ENCODE measurements at places on chromosomes 1 and 21. TPM values are rescaled to one million over a fixed set of nuclear protein-coding genes. Genes with fewer than 3 reads are reported as not detected.

DNA sequence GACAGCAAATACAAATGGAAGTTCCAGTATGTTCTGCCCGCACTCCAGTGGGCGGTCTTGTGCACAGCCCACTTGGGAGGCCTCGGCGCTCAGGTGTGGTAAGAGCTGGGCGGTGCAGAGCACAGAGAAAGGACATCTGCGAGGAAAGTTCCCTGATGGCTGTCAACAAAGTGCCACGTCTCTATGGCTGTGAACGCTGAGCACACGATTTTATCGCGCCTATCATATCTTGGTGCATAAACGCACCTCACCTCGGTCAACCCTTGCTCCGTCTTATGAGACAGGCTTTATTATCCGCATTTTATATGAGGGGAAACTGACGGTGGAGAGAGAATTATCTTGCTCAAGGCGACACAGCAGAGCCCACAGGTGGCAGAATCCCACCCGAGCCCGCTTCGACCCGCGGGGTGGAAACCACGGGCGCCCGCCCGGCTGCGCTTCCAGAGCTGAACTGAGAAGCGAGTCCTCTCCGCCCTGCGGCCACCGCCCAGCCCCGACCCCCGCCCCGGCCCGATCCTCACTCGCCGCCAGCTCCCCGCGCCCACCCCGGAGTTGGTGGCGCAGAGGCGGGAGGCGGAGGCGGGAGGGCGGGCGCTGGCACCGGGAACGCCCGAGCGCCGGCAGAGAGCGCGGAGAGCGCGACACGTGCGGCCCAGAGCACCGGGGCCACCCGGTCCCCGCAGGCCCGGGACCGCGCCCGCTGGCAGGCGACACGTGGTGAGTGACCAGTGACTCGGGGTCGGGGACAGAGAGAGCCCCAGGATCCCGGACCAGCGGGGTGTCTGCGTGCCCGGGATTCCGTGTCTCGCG is at the start of gene IL12RB2:
Gene IL12RB2 (plus strand): TSS at position 623 of the 810 bp plus-strand sequence. CDS start 12,496 bp downstream, outside the sequence.
- DNase-seq: peak; percentile 17

- no peak for DNase-seq
These were observed 42.2 kb upstream of the GOLT1A start for GRCh38 chr1:204255966-204256365.

DNA sequence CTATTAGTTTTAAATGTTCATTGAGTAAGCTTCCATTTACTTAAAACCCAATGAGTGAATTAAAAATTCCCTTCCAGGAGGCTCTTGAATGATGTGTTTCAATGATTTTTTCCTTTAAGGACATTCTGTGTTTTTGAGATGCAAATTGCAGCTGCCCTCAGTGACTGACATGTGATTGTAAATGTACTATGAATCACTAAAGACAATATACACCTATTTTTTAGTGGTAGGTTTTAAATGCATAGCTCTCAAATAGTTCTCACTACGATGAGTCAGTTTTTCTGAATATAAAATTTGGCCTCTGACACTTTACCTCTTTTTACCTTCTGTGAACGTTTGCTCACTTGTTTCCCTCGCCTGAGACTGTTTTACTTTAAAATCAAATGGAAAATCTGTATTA is 204.7 kb downstream of the BARHL2 start:
- no peak for DNase-seq

The SLAMF6 gene
- not detected for total RNA-seq

- DNase-seq: peak; percentile 5
These were observed at the start of gene CR1 for GRCh38 chr1:207495801-207496792. CR1 (plus strand) TSS chr1:207496157; CDS start chr1:207496268, 111 bp downstream.

DNA sequence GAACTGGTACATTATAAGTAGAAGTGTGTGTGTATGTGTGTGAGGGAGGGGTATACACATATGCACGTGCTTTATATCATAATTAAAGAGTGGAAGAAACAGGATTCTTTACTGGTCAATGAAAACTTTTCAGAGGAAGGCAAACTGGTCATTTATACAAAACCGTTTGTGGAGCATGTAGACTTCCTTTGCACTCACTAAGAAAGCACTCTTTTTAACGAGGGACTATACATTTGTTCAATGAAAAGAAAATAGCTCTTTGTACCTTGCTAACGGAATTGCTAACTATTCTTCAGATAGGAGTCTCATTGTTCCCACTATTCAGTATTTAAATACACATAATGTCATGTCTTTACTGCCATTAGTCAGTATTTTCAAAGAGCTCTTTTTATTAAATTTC is 219.3 kb downstream of the ST6GALNAC3 start:
- DNase-seq: no peak

DNA sequence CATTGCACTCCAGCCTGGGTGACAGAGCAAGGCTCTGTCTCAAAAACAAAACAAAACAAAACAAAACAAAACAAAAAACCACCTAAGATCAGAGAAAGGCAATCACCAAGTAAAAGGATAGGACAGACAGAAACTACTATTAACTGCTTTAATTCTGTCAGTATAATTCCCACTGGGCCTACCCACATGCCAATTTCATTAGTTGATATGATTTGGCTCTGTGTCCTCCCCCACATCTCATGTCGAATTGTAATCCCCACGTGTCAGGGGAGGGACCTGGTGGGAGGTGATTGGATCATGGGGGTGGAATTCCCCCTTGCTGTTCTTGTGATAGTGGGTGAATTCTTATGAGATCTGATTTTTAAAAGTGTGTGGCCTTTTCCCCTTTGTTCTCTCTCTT is 27.2 kb upstream of the CAPZB start:
- DNase-seq: no peak

The OR2M3 gene
- total RNA-seq: not detected

- no peak for DNase-seq
These were observed 281.1 kb downstream of the NCAM2 start for GRCh38 chr21:21279193-21279901.

DNA sequence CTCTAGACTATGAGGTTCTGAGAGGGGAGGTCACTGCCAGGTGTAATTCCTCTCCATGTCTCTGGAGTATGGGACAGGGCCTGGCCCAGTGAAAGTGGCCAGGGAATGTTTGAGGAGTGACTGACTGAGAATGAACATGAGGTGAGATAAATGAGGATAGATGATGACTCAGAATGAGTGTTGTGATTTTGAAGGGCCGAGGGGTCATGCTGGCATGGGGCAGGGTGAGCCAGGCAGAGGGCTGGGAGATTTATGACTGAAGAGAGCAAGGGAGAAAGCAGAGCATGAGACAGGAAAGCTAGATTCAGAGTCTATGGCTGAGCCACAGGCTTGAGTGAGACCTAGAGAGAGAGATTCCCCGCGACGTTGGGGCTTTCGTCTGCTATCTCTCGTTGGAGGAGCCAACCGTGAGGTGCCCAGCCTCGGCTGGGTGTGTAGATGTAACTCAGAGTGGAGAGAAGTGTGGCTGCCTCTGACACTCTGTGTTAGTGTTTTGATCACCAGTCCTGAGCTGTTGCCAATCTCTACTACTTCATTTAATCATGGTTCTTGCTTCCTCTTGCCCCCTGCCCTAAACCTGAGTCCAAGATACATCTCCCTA is 50.1 kb downstream of the FOXD2 start:
- DNase-seq: no peak

DNA sequence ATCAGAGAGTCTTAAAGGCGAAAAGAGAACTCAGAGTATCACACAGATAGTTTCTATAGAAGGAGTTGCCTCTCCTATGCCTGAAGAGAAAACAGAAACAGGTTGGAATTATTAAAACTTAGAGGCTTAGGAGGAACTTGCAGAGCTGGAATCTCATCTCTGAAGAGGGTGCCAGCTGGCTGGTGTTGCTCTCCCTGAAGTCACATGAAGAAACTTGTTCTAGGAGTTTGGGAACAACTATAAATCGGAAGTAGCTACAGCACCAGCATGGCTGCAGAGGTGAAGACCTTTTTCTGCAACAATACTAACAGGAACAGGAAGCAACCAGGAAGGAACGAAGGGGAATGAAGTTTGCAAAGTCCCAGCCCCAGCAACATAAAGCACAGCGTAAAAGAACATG is 35.8 kb downstream of the FMO3 start:
- no peak for DNase-seq

DNA sequence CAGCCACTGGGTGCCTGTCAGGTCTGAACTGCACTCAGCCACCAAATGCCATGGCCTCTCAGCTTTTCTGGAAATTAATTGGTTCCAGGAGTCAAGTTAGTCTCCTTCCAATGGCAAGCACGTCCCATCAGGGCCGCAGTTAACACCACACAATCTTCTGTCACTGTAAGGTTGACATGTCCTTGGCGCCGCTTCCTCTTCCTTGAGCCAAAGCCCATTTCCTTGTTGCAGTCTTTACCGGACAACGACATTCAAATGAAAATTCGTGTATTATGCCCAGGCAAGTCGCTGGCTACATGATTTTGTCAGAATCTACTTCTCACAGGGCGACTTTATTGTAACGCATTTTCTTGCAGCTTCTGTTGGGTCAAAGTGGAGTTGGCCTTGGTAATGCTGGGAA is 430.6 kb upstream of the KAZN start:
- DNase-seq: no peak

The FUCA1 gene
- total RNA-seq: 6.7 TPM

GRCh38 chr1:110639724-110640386 is 33.7 kb upstream of the KCNA2 start:
- DNase-seq: no peak

GRCh38 chr1:206674745-206675175 is 9.9 kb upstream of the MAPKAPK2 start:
- DNase-seq: no peak

GRCh38 chr1:30400507-30400906 is 322.9 kb downstream of the MATN1 start:
- DNase-seq: no peak

DNA sequence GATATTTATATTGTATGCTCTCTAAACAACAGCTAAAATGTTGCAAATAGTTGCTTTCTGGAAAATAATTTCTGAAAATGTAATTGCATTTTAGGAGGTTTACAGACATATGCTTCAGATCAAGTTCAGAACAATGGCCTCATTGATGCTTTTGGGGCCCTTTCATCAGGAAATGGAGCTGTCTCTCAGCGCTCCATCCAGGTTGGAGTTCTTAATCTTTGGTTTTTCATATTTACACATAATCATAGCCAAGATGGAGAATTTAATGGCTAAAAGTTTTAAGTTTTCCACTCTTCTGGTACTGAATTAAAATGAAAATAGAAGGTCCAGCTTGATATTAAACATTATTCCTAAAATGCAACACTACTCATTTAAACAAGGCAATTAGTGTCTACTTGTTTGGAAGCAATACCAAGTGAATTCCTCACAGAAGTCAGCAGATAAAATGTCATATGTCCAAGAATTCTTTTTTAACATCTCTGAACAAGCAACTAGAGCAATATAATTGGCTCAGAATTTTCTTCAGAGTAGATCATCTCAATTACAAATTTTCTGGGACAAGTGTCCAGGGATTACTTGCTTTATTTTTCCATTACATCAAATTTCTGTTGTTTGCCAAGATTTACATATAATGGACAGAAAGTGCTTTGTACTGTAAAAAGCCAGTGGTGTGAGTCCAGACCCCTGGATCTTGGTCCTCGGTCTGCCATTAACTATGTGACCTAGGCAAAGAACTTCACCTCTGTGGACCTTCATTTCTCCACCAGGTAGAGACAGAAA is 22.6 kb downstream of the CLCA1 start:
- no peak for DNase-seq

The COG2 gene
- total RNA-seq: 40.2 TPM

GRCh38 chr1:194705123-194705854 is 1518.9 kb upstream of the B3GALT2 start:
- no peak for DNase-seq

The ATF3 gene
- 12.3 TPM for total RNA-seq

- no peak for DNase-seq
These were observed 122.2 kb downstream of the RUNX1 start for GRCh38 chr21:34926803-34927467.

The PAPPA2 gene
- 0.79 TPM for total RNA-seq

DNA sequence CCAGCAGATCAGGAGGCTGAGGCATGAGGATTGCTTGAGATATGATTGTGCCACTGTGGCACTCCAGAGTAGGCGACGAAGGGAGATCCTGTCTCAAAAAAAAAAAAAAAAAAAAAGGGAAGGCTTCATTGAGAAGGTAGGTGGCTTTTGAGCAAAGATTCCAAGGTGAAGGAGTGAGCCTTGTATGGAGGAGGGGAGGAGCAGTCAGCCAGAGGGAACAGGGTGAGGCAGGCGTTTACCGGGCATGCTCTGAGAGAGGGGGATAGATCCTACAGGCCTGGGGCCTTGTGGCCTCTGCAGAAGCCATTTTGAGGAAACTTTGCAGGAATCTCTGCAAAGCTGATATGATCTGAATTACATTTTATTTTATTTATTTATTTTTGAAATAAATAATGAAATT is 5.1 kb upstream of the HDAC1 start:
- DNase-seq: no peak

The SPRR3 gene
- total RNA-seq: not detected

- DNase-seq: no peak
These were observed 96.0 kb downstream of the GRIK1 start for GRCh38 chr21:29843804-29844203.

DNA sequence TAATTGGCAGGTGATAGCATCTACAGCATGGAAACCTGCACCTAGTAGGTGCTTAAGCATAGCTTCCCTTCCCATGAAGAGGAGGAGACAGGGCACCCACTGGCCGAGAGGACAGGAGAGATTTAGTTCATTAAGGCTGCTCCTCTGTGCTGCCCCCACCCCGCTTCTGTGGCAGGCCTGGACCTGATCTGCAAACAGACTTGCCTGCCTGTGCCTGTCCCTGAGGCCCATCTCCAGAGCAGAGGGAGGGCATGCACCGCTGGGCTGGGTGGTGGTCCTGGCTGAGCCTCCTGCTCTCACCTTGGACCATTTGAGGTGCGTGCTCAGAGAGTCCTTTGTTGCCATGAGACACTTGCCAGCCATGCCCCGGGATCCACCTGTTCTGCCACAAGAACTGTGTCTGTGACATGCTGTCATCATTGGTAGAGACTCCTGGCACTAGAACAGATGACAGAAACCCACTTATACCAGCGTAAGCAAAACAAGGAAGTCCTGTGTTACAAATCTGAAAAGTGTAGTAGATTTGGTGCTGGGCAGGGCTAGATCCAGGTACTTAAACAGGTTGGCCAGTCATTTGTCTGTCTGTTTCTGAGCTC is 55.6 kb downstream of the PTPRF start:
- DNase-seq: no peak
